ENCODE measurements at places on chromosomes 2 and 18.

DNA sequence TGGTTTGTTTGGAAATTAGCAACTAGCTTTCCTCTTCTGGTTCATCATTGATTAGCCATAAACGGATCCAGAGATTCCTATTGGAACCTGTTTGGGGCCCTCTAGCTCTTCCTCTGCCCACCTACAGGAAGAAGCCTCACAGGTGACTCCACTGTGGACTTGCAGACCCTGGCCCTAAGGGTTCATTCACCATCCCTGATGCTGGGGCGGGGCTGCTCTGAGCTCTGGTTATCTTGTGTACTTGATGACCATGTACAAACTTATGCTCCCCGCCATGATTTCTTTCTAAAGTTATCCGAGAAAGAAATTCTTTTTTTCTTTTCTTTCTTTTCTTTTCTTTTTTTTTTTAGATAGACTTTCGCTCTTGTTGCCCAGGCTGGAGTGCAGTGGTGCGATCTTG, 33.9 kb upstream of the INHBB start:
- no peak for DNase-seq

GRCh38 chr2:99940963-99941362, 201.4 kb downstream of the AFF3 start:
- no peak for DNase-seq

- no peak for DNase-seq
Observed at GRCh38 chr18:4125224-4125623, 329.9 kb downstream of the DLGAP1 start.

GRCh38 chr18:80241919-80242777, 5.2 kb downstream of the PARD6G start:
- no peak for DNase-seq

- no peak for DNase-seq
Observed at GRCh38 chr2:218865396-218865795, 5.8 kb downstream of the WNT6 start.

GRCh38 chr2:113061896-113062770, 3.1 kb downstream of the IL36RN start:
- DNase-seq = no peak

- DNase-seq = no peak
Observed at GRCh38 chr2:95374921-95375471, 27.5 kb upstream of the FAHD2A start.

DNA sequence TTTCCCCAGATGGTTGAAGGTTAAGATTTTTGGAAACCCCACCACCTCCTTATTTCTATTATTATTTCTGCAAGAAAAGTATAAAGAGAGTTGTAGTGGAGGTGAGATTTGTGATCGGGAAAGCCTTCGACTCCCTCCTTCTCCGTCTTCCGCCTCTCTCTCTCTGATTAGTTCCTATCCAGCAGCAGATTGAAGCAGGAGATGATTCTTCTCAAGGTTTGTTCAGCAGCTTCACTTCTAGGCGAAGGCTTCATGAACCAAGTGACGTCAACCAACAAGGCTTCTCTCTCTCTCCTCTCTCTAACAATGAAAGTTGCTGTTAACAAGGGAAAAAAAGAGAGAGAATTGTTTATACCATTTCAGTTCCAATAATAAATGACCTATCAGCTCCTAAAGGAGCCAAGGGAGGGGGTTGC, at the start of gene BAZ2B:
TSS of gene BAZ2B (minus strand) at position 263 of the 416 bp plus-strand sequence. CDS start 137,829 bp downstream, outside the sequence.
- peak; percentile 13 for DNase-seq

DNA sequence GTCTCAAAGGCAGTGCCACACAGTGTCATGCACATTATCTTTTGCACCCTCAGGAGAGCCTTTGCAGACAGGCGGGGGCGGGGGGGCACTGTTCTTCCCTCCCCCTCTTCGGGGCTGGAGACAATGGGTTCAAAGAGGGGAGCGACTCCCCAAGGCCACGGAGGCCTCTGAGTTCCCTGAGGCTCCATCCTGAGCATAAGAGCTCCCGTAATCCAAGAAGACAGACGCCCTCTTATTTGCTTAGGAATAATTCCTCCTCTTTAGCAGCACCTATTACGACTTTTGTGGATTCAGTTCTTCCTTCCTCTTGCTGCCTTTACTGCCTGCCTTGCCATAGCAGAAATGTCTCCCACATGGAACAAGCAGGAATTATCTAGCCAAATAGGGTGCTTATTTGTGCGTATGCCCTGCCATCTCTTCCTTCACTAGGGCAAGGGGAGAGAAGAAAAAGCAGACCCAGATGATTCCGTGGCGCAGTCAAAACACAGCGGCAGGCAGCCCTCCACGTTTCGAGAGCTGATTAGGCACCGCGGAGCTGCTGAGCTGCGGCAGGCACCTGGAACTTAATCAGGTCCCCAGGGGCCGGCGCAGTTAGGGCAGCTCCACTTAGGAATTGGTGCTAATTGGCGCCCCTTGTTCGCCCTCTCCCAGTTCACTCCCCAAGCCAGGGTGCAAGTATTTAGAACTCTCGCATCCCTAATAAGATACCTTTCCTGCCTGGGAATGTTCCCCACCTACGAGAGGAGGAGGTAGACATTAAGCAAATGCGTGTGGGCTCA, 233.4 kb upstream of the MYT1L start:
- DNase-seq = no peak

GRCh38 chr2:163919717-163920116, 183.9 kb upstream of the FIGN start:
- no peak for DNase-seq

DNA sequence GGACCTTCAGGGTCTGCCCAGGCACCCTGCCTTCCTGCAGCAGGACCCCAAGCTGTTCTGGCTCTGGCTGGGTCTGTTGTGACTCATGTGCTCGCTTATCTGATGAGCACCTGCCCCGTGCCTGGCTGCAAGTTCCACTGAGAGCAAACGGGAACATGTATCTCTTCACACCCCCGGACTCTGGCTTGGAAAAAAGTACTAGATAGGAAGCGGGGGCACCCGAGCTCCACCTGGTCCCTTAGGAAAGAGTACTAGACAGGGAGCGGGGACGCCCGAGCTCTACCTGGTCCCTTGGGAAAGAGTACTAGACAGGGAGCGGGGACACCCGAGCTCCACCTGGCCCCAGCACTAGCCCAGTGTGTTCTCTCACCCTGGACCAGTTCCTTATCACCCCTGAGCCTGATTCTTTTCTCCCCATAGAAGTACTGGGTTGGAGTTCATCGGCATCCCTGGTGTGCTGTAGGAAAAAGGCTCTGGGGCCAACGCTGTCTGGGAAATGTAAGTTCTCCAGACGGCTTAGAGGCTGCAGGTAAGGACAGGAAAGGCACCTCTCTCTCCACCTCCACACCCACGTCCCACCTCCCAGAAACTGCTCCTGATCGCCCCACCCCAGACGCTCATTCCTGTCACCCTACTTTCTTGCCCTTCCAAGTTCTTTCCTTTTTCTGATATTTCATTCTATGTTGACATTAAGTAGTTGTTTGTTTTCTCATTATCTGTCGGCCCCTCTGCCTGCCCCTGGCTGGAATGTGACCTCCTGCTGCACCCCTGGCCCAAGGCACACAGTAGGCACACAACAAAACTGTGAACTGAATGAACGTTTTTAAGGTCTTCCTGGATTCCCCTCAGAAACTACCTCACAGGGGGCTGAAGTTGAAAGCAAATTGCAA, 40.2 kb downstream of the HDAC4 start:
- no peak for DNase-seq

- DNase-seq = no peak
Observed at GRCh38 chr2:209240204-209240603, 183.6 kb upstream of the MAP2 start.

DNA sequence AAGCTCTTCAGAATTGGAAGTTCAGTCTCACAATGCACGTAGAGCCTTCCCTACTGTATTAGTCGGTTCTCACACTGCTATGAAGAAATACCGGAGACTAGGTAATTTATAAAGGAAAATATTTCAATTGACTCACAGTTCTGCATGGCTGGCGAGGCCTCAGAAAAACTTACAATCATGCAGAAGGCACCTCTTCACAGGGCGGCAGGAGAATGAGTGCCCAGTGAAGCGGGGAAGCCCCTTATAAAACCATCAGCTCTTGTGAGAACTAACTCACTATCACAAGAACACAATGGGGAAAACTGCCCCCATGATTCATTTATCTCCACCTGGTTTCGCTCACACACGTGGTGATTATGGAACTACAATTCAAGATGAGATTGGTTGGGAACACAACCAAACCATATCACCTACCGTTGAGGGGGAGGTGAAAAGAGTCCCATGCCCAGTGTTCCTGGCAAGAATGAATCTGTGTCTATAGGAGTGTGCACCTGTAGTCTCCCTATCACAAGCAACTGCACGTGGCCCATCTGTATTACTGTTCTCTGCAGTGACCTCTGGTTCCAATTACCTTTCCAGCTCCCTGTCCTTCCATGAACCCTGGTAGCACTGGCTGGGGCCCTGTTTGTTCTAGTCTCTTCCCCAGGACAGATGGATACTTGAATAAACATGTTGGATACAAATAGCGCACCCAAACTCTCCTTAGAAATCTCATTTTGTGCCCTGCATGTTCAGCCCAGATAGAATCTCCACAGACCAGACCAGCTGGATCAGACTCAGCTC, 44.4 kb upstream of the ATL2 start:
- no peak for DNase-seq

- DNase-seq = no peak
Observed at GRCh38 chr2:85593023-85593422, 2.5 kb upstream of the RNF181 start.

DNA sequence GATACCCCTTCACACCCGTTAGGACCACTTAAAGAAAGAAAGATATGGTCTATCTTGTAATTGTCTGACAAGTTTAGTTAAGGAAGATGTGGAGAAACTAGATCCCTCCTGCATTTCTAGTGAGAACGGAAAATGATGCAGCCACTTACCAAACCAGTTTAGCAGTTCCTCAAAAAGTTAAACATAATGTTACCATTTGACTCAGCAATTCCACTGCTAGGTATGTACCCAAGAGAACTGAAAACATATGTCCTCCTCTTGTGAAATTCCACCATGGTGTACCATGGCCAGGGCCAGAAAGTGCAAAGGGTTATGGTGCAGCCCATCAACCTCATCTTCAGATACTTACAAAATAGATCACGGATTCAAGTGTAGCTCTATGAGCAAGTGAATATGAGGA, 79.0 kb upstream of the ID2 start:
- DNase-seq = no peak

DNA sequence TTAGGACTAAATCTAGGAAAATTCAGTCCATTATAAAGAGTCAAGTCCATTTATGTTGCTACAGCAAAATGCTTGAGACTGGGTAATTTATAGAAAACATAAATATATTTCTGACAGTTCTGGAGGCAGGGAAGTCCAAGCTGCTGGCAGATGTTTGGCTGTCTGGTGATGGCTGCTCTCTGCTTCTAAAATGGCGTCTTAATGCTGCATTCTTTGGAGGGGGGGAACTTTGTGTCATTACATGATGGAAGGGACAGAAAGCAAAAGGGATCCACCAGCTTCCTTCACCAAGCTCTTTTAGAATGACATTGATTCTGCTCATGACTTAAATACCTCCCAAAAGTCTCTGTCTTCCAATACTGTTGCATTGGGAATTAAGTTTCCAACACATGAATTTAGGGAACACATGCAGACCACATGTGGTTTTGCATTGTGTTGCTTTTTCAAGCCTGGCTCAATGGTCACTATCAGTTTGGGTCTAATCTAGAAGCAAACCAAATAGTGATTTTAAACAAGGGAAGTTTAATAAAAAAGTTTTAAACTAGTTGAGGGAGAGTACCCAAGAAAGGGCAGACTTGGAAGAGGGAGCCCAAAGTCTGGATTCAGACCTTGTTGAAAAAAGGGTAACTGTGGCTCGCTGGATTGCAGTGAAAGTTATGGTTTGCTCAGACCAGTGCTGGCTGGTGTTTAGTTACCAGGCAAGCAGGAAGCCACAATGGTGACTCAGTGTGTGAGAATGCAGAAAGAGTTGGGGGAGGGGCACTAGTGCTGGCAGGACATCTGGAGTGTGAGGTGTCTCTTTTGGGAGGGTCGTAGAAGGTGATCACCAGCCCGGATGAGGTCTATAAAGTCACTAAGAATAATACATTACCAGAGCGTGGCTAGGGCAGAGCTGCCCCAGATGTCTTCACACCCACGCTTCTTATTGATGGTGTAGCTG, 30.8 kb downstream of the C18orf54 start:
- no peak for DNase-seq

GRCh38 chr2:48991415-48992131, 162.7 kb downstream of the FSHR start:
- DNase-seq = no peak

- DNase-seq = no peak
Observed at GRCh38 chr2:109154226-109154625, 25.2 kb downstream of the SH3RF3 start.

DNA sequence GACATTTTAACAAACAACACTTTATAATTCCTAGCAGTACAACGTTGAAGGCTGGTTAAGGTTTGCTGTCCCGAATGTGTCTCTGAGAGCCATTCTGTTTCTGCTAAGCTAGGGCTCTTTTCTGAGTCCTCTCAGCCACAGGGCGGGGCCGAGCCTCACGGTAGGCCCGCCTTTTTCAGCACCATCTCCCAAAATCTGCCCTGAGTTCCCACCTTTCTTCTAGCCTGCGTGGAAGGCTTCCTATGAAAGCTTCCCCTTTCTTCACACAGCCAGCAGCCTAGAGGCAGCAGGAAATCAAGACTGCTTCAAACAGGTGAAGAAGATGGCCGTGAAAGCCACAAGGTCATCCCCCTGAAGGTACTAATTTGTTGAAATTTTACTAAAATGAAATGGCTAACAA, 255.5 kb downstream of the CDH2 start:
- no peak for DNase-seq

- DNase-seq = no peak
Observed at GRCh38 chr18:57466745-57467409, 31.7 kb downstream of the ONECUT2 start.

DNA sequence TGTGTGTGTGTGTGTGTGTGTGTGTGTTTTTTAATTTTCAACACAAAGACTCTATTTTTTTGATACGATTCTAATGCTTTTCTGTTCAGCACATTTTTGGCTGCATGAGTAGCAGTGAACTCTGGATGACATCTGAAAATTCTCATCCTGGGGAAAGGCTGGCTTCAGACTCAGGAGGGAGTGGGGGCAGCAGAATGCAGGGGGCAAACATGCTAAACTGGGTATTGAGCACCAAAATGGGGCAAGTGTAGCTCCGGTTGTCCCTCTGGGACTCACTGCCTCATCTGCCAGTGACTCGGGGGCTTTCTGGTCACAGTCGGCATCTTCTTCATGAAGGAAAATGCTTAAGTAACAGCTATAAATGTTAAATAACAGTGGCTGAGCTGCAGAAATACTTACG, 116.8 kb upstream of the PID1 start:
- DNase-seq = no peak

DNA sequence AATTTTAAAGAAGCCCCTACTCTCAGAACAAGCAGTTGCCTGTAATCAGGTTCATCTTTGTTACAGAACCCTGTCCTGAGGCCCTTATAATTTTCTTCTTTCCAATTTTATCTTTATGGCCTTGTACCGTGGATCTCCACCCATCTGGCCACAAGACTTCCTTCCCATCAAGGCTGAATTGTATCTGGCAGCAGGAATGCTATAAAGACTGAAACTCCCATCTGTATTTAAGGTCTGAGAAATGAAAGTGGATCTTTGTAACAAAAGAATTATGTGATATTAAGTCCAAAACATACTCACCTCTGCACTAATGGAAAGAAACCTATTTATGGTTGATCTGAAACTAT, 91.8 kb downstream of the METTL8 start:
- no peak for DNase-seq

GRCh38 chr18:58953627-58954026, 89.0 kb downstream of the ZNF532 start:
- DNase-seq = no peak

GRCh38 chr2:149587950-149588487, 444 bp upstream of the MMADHC start:
- no peak for DNase-seq

- no peak for DNase-seq
Observed at GRCh38 chr18:8501044-8501443, 108.2 kb upstream of the RAB12 start.

Measured in CD4-positive, alpha-beta T cell treated with Interleukin-21 for 1 hour (primary cell).